ENCODE measurements at places on chromosomes 7 and 10.
A peak's percentile ranks its signal among the peaks of the same experiment; 100 is the strongest.

DNA sequence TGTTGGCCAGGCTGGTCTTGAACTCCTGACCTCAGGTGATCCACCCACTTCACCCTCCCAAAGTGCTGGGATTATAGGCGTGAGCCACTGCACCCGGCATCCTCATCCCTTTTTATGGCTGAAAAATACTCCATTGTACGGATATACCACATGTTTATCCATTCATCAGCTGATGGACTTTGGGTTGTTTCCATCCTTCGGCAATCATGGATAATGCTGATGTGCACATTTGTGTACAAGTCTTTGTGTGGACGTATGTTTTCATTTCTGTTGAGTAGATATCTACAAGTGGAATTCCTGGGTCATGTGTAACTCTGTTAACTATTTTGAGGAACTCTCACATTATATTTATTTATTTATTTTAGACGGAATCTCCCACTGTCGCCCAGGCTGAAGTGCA lies 5.7 kb upstream of the UCMA start:
- no peak for DNase-seq

- no peak for DNase-seq
Observed at GRCh38 chr7:137962875-137963507, 38.9 kb downstream of the CREB3L2 start.

GRCh38 chr10:31319602-31320549 lies 860 bp downstream of the ZEB1 start:
- peak; percentile 37 for DNase-seq

DNA sequence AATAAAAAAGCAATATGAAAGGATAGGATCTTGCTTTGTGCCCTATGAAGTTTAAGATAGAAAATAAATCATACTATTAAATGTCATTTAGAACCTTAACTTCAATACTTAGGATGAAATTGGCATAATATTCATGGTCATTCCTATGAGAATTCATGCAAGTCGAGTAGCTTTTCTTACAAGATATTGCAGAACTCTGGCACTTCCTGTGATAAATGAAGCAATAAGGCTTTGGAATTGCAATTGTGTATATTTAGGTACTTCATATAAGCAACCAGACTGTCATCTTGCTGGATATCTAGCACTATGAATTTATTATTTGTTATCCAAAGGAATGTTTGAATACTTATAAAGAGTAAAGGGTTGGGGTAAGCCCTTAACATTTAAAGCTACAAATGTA lies 116.5 kb downstream of the ZNF438 start:
- no peak for DNase-seq

DNA sequence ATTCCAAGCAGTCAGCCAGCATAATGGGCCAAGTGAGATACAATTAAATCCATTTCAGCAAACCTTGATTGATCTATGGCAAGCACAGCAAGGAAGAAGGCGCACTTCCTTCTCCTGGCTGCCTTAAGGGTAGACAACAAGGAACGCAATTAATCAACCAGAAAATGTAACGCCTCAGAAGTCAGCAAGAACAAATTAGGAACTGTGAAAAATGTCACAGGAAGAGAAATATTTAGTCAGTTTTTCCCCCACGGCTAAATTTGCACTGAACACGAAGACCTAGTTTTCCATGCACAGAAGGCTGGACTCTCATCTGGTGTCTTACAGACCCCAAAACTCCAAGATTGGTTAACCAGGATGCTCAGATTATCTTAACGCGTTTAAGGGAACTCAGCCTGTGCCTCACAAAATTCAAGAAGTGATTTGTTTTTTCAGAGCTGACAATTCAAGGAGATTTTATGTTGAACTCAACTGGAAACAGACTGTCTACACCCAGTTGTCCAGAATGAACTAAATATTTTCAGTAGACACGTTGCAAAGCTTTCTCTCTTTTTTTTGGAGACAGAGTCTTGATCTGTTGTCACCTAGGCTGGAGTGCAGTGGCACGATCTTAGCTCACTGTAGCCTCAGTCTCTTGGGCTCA lies 14.2 kb downstream of the SNX8 start:
- no peak for DNase-seq

GRCh38 chr10:124091646-124092249 lies 1.6 kb downstream of the CHST15 start:
- no peak for DNase-seq

GRCh38 chr7:129271500-129272355 lies 46.9 kb downstream of the AHCYL2 start:
- peak; percentile 15 for DNase-seq

DNA sequence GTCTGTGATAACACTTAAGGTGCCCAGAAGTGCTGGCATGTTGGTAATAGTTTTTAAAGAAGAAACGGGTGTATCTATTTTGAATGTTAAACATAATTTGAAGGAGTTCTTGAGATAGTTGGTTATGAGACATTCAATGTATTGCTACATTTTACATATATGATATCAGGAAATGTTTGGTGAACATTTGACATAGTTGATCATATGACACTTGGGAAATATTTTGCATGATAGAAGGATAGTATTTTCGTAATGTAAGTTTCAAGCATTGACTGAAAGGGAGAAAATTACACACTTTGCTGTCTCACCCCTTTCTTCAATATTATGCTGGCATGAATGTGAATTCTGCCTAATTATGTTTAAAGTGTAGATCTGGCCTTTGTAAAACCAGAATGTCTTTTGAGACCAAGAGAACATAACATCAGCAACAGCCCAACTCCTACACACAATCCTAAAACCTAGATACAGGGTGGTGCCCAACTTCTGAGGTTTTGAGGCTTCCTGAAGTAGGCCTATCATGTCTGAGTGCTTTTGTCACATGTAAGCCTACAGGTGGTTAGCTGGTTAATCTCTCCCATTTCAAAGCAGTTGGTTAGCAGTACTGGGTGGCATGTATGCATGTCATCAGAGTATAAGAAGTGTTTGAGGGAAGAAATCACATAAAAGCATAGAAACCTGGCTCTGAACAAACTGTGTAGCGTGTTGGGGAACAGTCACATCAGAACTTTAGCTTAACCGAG lies 2.1 kb downstream of the ADD3 start:
- DNase-seq, result no peak

GRCh38 chr7:13832346-13832745 lies 157.1 kb downstream of the ETV1 start:
- DNase-seq, result no peak

- DNase-seq, result no peak
Observed at GRCh38 chr7:51827631-51828030, 511.0 kb upstream of the COBL start.

DNA sequence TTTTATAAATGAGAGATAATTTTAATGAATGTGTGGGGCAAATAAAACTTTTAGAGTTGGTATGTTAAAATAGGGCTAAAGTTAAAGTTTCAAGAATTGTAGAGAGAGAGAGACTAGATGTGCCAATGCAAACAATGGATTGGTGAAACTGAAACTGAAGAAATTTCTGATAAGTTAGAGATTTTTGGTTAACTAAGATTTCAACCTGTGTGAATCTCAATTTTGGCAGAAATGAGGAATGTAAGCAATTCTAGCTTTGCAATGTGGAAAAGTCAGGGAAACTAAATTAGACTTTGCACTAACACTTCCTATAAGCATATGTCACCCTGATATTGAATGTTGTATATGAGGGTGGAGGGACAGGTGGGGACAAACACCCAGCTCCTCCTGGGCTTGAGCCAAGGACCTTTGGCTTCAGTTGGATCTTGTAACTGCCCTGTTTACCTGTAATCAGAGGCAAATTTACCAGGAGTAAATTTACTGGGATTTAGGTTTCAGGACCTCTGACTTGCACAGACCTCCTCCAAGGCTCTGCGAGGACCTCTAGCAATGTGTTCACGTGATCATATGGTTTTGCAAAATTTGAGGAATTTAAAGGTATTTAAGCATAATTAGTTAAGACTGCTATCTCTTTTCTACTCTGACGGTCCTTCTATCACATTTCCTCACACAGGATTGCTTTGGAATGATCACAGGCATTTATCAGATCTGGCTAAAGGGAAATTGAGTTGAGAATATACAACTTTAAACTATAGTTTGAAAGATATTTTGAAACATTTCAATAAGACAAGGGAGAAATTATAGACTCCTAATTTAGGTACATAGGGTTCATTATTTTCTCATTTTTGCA lies 33.1 kb upstream of the RPA3 start:
- no peak for DNase-seq

- DNase-seq, result no peak
Observed at GRCh38 chr10:75611993-75612372, 180.6 kb downstream of the LRMDA start.

GRCh38 chr10:93872375-93873158 lies 21.2 kb upstream of the SLC35G1 start:
- DNase-seq, result no peak

DNA sequence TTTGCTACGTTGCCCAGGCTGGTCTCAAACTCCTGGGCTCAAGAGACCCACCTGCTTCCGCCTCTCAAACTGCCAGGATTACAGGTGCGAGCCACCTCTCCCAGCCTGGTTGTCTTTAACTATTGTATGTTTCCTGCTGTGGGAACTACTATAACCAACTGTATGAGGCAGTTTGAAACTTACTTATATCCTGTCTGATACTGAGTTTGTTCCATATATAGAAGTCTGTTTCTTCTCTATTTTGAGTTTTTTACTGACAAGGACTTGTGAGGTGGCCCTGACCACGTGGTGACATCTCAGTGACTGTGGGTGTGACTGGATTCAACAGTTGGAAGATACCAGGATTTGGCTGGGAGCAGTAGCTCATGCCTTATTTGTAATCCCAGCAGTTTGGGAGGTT lies 14.2 kb downstream of the FBH1 start:
- DNase-seq, result no peak

DNA sequence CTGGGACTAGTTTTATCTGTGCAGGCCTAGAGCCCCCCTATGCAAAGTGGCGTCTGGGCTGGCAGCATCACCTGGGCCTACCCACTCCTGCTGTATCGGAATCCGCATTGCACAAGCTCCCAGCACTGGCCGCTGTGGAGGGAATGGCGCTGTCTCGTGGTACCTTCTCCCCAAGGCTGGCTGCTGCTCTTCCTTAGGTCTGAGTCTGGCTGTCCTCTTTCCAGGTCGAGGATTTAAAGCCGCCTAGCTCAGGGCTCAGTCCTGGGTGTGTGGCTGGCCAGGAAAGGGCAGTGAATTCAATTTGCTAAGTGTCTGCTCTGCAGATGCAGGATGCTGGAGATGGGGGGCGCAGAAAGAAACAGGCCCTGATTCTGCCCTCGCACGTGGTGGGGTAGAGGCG lies 44.7 kb downstream of the MGMT start:
- DNase-seq, result no peak

- no peak for DNase-seq
Observed at GRCh38 chr10:80406204-80406603, 2.1 kb upstream of the PRXL2A start.

GRCh38 chr7:115585015-115585718 lies 445.4 kb downstream of the TFEC start:
- no peak for DNase-seq

GRCh38 chr7:144936314-144936713 lies 100.5 kb upstream of the TPK1 start:
- DNase-seq, result no peak

DNA sequence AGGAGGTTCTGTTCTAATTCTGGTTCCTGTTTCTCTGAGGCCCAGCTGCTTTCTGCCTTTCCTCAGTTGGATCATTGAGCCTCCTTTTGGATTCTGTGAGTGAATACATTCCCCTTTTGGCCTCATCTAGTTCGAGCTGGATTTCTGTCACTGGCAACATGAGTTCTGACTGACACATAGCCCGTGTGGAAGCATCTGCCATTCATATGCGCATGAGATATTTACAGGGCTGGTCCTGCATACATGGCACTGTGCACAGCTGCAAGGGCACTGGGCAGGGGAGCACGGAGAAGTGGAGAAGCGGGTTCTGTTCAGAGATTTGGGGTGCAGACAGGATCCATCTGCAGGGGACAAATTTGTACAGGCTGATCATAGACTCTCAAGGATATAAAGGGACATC lies 352.8 kb downstream of the RPS24 start:
- DNase-seq, result no peak

DNA sequence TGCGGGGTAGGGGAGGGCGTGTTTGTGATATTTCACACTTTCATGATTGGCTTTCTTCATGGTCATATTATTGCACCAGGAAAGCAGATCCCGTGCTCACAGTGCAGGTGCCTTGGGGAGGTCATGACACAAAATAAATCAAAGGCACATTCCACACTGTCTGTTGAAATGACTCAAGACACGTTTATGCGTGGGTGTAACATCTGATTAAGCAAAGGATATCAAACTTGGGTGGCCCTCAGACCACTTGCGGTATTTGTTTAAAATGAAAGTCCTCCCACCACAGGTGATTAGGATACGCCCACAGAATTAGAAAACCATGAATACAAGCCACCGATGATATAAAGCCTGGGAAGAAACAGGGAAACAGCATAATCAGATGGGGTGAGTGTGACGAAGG lies 51.1 kb downstream of the SVIL start:
- no peak for DNase-seq

GRCh38 chr7:110868458-110868857 lies 222.5 kb upstream of the LRRN3 start:
- DNase-seq, result no peak

GRCh38 chr10:27857616-27858015 lies 112.0 kb upstream of the MKX start:
- DNase-seq, result no peak

DNA sequence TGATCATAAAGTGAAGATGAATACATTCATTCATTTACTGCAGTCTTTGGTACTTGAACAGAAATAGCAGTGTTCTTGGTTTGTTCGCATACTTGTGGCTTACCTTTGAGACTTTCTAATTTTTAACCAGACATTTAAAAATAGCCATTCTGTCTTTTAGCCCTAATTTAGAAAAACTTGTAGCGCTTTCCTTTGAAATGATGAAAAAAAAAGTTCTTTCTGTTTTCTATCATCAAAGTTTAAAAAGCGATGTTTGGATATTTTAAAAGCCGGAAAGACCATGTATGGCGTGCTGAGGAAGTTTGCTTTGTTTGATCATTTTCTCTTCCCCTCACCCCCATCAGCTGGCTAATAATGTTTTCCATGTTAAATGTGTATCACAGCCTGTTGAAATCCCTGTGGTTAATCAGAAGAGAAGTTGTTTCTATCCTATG lies 116.3 kb downstream of the CUX1 start:
- no peak for DNase-seq

DNA sequence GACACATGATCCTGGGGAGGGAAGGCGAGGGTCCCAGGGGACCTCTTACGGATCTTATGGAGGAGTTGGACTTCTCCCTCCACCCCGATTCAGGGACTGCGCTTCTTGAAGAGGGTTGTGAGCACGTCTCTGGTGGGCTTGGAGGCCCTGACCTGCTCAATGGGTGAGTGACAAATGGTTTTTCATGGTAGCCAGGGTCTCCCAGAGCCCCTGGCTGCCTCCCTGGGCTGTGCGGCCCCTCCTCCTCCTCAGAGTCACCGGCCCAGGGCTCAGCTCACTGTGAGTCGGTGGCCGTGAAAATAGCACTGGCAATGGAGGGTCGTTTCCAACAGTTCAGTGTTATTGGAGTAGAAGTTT lies 26.6 kb downstream of the INPP5A start:
- no peak for DNase-seq
